ENCODE measurements at places on chromosomes 6 and 20. TPM values are rescaled to one million over a fixed set of nuclear protein-coding genes. Genes with fewer than 3 reads are reported as not detected.

The ZNF391 gene
- 10.1 TPM for total RNA-seq

The TREM2 gene
- total RNA-seq: not detected

The RNF39 gene
- total RNA-seq: not detected

The CRISP2 gene
- total RNA-seq: not detected

Measured in activated T-cell treated with anti-CD3 and anti-CD28 coated beads, Interleukin-2, amount 50 U/mL, for 72 hours (primary cell).